ENCODE measurements at places on chromosomes 5 and 9.
A peak's percentile ranks its signal among the peaks of the same experiment; 100 is the strongest.

- DNase-seq, result no peak
Observed at GRCh38 chr5:172670005-172670402, 28.9 kb downstream of the NEURL1B start.

- DNase-seq, result no peak
Observed at GRCh38 chr5:7770436-7770835, 80.5 kb downstream of the CFAP90 start.

DNA sequence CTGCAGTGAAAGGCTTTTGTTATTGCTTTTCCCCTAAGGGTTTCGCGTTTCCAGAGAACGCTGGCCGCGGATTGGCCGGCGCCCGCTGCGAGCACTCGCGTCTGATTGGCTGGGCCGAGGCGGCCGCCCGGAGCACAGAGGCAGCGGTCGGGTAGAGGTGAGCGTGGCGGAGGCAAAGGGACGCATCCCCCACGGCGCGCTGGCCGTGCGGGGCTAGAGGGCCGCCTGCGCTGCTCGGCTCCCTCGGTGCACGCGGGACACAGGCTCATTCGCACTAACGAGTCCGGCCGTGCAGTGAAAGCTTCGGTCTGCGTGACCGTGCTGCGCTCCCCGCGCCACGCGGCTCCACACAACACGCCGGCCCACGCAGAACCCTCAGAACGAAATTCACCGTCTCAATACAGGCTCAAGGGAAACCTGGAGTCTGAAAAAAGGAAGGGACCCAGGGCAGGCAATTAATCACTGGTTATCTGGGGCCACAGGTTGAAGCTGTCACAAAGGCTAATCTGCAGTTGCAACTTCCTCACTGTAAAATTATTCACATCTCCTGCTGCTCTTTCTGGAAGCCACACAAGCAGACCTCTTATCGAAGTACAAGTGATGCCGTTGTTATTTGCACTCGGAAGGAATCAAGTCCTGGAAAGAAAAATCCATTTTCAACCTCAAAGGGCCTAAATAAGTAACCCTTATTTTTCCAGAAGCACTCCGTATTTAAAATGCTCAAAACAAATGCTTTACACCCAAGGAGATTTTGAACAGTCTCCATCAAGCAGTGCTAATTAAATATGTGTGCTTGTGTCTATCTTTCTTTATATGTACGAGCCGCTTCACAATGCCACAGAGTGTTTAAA lies 94.6 kb downstream of the ZNF608 start:
- DNase-seq, result peak; percentile 51

DNA sequence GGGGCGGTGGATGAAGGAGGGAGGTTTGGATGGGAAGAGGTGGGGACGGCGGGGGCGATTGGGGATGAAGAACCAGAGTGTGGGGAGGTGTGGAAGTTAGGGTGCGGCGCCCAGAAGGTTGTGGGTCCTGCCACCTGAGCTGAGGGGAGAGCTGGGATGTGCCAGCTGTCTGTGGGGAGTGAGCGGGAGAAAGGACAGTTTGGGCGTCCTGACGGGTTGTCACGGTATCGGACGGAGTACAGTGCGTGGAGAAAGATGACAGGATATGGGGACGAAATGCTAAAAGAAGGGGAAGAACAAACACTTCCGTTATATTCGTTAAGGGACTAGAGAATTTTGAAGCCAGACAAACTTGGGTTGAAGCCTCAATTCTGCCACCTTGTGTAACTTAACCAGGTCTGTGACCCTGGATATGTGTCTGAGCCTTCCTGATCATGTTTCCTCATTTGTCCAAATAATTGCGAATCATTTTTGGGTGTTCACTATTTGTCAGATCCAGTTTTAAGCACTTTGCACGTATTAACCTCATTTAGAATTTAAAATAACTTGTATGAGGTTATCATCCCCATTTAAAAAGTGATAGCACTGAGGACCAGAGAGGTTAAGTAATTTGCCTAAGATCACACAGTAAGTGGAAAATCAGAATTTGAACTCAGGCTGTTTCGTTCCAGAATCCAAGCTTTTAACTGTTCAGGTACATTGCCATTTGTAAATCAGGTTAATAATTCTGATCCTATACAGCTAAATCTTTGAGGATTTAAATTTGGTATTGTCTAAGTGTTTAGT lies 689 bp downstream of the CNTRL start:
- DNase-seq, result peak; percentile 54

- DNase-seq, result no peak
Observed at GRCh38 chr5:123802298-123802951, 290.4 kb downstream of the CSNK1G3 start.

DNA sequence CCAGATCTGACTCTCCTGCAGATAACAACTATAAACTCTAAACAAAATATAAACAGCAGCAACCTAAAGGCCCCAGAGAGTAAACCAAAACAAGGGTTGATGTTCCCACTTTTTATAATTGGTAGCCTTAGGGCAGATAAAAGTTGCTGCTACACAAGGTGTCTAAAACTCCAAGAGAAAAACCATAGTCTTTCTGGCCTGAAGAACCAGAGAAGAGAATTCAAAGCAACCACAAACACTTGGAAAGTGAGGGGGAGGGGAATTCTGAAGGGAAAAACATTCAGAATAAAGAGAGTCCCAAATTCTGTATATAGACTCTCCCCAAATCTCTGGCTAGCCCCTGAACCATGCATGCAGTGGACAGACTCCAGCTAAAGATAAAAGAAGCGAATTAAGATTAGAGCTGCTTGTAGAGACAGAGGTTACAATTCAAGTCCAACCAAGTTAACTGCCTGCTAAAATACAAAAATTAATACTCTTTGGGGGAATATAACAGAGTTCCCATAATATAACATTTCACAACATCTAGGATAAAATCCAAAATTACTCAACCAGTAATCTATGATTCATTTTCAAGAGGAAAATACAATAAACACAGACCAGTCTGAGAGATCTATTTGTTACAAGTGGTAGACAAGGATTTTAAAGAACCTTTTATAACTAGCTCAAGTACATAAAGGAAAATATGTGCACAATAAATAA lies 37.5 kb upstream of the RGMB start:
- DNase-seq, result no peak

GRCh38 chr9:5951686-5952211 lies 61.1 kb downstream of the MLANA start:
- DNase-seq, result no peak

- DNase-seq, result peak; percentile 67
Observed at GRCh38 chr9:115369322-115369957, 251.5 kb upstream of the TNC start.

DNA sequence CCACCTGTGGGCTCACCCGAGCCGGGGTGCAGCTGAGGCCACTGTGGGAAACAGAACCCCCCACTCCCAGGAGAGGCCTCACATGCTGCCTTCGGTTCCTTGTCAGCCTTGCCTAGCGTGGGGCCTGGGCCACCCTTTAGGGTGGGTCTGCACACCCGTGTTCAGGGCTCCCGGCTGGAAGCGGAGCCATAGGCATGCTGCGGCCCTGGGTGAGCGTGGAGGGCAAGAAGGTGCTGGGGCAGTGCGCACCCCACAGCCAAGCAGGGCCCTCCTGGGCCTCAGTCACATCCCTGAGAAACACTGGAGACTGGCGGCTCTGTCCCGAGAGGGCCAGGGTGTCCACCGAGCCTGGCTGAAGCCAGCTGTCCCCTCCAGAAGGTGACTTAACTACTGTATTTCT lies 41.9 kb downstream of the GOLM1 start:
- DNase-seq, result no peak

GRCh38 chr5:146082798-146083197 lies 22.6 kb downstream of the PLAC8L1 start:
- no peak for DNase-seq

GRCh38 chr5:176737746-176738636 lies 72.4 kb upstream of the UNC5A start:
- no peak for DNase-seq

DNA sequence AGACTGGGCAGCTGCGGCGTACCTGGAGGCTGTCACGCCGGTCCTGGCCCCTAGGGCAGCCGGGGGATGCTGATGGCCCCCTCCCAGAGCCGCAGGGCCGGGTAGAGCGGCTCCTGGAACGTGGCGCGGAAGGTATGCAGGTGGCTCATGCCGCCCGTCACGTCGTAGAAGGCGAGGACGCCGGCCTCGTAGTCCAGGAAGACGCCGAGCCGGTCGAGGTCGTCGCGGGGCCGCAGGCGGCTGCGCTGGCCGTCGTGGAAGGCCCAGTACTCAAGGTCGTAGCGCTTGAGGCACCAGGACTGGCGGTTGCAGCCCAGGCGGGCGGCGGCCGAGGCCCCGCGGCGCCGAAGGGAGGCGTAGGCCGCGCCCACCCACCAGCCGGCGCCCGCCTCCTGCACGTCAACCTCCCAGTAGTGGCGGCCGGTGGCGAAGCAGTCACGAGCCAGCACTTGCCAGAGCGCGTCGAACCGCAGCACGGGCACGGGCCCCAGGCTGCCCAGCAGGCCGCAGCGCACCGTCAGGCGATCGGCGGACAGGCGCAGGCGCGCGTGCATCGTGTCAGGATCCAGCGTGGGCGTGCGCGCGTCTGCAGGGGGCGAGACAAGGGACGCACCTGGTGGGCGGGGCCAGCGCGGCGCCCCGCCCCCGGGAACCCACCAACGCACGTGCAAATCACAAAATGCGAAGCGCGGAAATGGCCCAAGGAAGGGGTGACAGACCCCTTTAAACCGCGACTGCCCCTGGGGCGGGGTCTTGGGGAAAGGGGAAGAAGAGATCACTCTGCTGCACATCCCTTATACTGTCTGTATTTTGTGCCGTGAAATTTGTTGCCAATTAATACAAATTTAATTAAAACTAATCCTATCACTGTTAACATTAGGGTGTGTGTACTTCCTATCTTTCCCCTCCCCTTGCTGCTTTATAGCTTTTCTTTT lies 31.2 kb downstream of the NANS start:
- no peak for DNase-seq

DNA sequence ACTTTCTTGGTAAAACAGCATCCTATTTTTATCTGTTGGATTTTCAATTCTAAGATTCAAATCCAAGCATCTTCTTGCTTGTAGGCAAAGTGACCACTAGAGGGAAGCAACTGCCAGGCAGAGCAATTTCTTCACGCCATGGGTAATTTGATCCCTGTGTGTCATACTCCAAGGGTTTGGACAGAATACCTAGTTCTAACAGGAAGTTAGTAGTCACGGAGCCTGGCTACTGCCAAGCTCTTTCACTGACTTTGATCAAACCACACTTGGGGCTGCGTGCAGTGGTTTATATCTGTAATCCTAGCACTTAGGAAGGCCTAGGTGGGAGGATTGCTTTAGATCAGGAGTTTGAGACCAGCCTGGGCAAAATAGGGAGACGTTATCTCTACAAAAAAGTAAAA lies 473.6 kb upstream of the TNC start:
- peak; percentile 93 for DNase-seq

Measured in skin of body (tissue), 3 donors.